ENCODE measurements at places on chromosomes 7 and 10.

- no peak for DNase-seq
Observed at GRCh38 chr10:61812052-61812721, 89.3 kb upstream of the ARID5B start.

DNA sequence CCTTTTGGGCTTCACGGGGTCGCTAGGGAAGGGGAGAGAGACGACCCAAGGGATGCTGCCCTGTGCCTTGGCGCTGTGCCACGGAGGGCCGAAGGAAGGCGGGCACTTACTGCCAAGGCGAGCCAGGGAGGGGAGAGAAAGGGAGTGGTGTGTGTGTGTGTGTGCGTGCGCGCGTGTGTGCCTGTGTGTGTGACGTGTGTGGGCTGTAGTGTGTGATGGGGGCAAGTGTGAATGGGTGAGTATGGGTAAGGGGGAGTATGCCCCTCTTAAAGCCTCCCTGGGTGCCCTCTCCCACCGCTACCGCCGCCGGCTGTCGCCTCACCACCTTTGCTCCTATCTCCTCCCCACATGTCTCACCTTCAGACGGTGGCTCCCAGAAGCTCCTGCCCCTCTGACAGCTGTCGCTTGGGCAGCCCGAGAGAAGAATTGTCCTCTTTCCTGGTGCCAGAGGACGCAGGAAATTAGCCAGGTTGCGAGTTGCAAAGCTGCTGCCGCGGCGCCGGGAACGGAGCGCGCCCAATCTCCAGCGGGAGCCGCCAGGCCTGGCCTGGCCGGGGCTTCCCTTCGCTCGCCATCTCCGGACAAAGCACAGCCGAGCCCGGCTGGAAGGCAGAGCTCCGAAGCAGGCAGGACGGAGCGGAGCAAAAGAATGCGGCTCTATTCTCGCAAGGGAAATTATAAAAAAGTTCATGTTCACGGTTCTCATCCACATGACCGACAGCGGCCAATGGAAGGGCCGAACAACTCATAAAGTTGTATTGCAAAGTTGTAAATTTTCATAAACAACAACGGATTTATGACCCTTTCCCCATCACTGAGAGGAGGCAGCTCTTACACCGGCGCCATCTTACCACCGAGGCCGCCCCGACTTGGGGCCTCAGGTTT is at the start of gene HOXA3:
HOXA3 (minus strand) TSS at position 653 of the 885 bp plus-strand sequence. CDS start 41,943 bp downstream, outside the sequence.
- no peak for DNase-seq

DNA sequence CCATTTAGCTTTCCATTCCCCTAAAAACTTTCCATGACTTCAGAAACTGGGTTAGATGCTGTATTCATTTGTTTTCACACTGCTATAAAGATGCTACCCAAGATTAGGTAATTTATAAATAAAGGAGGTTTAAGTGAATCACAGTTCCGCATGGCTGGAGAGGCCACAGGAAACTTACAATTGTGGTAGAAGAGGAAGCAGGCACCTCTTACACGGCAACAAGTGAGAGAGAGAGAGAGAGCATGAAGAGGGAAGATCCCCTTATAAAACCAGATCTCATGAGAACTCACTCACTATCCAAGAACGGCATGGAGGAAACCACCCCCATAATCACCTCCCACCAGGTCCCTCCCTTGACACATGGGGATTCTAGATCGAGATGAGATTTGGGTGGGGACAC is 336.8 kb downstream of the TFEC start:
- no peak for DNase-seq

- DNase-seq: no peak
Observed at GRCh38 chr10:12758271-12758670, 243.2 kb downstream of the CCDC3 start.

DNA sequence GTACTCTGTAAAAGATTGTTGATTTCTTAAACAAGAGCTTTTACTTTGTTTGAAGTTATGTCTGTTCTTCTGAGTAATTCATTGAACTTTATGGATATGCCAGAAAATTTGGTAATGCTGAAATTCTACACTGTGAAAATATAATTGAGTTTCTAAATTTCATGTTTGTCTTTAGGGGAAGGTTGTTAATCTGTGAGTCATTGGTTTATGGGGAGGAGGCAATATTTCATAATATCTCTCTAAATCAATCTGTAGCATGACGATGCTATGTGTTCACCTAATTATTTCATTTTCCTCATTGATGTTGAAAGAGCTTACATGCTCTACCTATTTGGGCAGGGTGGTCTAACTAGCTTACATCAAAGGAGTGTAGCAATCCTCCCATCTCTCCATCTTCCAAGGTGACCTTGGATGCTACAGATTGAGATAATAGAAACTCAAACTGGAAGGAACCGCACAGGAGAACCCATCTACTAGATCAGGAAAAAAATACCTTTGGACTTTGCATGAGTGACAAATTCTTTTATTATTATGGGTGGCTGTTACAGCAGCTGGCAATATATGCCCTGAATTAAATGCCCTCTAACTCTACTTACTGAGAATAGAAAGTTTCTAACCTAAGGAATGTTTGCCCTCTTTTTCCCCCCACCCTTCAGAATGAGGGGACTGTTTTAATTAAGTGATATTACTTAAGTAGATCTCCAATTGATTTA is 8.4 kb upstream of the SNX13 start:
- no peak for DNase-seq

GRCh38 chr10:52438119-52438518 is 124.0 kb downstream of the DKK1 start:
- DNase-seq: no peak

DNA sequence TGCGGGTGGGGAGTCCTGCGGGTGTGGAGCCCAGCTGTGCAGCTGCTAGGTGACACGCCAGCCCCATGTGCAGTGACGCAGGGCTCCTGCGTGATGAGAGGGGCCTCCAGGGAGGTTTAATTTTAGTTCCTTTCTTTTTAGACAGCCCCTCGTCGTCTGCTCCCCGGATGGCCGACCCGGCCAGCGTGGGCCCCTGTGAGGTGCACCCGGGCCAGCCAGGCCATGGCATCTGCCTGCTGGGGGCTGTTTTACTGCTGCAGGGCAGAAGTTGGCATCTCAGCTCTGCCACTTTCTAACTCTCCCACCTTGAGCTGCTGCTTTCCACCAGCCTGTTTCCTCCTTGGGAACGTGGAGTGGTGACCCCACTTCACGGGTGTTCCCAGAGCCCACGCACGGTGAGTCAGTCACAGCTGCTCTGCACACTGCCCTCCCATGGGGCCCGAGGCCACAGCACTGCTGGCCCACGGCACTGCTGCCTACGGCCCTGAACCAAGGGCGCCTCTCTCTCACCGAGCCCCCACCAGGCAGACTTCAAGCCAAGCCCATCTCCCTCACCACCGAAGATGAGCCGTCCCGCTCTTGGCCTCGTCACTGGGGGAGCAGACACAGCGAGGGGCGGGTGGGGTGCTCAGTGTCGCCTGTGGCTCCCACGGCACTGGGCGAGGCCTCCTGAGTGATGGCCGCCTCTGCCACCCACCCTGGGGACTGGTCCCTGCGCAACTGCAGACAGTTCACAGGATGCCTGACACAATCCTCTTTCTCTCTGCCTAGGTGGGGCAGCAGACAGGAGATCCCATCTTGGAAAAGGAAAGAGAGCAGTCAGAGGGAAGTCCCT is 21.3 kb downstream of the CYP2W1 start:
- DNase-seq: no peak

DNA sequence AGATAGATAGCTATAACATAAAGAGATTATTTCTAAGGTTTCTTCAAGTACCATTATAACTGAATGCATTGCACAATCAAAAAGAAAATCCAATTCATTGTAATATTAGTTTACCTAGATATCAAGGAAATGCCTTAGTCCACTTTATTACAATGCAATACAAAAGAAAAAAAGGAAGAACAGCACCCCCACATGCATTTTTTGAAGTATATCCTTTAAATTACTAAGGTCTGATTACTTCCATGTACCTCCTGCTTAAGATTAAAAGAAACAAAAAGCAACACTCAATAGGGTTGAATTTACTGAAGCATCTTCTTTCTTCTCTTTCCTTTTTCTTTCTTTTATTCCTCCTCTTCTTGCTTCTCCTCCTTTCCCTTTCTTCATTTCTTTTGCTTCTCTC is 973.8 kb upstream of the LRRTM3 start:
- no peak for DNase-seq

GRCh38 chr7:155206318-155207020 is 91.2 kb upstream of the INSIG1 start:
- peak; percentile 80 for DNase-seq

- DNase-seq: no peak
Observed at GRCh38 chr7:131223151-131223550, 104.5 kb upstream of the MKLN1 start.

DNA sequence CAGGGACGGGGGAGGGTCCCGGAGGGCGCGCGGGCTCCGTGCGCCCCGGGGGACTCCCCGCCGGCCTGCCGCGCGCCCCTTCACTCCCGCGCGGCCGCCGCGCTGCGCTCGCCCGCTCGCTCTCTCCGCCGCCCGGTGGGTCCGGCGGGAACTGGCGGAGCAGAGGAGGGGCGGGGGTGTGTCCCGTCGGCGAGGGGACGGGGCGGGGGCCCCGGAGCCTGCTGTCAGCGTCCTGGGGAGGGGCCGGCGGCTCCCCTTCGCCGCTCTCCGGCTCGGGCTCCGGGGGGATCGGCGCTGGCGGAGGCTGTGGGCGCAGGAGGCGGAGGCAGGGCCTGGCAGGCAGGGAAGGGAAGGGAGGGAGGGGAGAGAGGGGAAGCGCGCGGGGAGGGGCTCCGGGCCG is at the start of gene SH3PXD2A:
SH3PXD2A (minus strand) TSS at position 153 of the 400 bp plus-strand sequence. CDS start 310 bp downstream, outside the sequence.
- no peak for DNase-seq

GRCh38 chr7:105653441-105654005 is 72.2 kb upstream of the EFCAB10 start:
- no peak for DNase-seq

- DNase-seq: no peak
Observed at GRCh38 chr7:75055155-75055554, 18.4 kb downstream of the RCC1L start.

- DNase-seq: no peak
Observed at GRCh38 chr10:2839081-2839725, 228.1 kb upstream of the PFKP start.

DNA sequence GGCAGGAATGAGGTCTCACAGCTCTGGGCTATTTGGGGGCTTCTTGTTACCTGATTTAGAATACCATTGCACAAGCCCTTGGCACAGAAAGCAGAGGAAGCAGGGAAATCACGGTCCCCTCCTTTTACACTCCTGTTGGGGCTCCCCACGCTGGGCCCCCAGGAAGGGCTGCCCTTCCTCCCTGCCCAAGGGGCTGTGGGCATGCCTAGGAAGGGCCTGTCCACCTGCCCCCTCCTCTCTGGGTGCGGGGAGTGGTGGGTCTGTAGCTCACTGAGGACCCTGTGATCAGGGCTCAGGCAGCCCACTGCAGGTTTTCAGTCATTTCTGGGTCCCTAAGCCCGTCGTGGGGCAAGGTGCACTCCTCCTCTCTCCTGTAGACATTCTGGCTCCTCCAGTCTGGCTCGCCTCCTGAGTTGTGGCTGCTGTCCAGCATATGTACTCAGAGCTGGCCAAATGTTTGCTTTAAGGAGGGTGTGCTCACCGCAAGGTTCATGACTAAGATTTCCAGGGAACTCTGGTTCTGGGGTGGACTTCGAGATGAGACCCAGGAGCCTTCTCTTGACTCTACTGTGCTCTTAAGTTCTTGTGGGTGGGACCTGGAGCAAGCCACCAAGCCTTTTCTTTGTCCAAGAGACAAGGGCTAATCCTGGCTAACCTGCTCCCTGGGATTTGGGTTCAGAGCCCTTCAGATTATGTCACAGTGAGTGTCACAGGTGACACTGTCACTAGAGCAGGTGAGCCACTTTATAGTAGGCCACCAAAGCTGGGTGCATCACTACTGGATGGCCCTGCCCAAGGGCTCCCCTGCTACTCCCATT is 56.0 kb downstream of the TACR2 start:
- no peak for DNase-seq

DNA sequence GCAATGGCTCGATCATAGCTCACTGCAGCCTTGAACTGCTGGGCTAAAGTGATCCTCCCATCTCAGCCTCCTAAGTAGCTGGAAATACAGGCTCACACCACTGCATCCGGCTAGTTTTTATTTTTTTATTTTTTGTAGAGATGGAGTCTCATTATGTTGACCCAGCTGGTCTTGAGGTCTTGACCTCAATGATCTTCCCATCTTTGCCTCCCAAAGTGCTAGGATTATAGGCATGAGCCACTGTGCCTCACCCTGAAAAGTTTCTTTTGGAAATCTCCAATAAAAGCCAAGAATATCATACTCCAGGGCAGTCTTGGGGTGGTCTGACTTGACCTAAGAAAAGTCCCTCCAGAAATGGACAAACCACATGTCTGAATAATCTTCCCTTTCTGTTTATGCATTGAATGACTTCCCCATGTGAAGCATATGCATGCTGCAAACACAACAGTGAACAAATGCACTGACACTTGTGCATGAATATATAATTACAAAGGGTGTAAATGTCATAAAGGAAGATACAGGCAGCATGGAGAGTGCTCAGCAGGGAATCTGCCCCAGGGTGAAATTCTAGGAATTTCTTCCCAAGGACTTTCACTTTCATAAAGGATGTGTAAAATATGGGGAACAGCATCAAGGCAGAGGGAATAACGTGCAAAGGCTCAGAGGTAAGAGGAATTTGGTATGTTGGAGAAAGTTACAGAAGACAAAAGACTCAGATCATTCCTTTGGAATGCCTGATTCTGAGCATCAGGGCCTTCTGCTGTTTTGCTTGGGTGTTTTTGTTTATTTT is 142.4 kb upstream of the LYZL1 start:
- DNase-seq: no peak

GRCh38 chr10:46308113-46308415 is 21.3 kb downstream of the ANTXRL start:
- DNase-seq: no peak

DNA sequence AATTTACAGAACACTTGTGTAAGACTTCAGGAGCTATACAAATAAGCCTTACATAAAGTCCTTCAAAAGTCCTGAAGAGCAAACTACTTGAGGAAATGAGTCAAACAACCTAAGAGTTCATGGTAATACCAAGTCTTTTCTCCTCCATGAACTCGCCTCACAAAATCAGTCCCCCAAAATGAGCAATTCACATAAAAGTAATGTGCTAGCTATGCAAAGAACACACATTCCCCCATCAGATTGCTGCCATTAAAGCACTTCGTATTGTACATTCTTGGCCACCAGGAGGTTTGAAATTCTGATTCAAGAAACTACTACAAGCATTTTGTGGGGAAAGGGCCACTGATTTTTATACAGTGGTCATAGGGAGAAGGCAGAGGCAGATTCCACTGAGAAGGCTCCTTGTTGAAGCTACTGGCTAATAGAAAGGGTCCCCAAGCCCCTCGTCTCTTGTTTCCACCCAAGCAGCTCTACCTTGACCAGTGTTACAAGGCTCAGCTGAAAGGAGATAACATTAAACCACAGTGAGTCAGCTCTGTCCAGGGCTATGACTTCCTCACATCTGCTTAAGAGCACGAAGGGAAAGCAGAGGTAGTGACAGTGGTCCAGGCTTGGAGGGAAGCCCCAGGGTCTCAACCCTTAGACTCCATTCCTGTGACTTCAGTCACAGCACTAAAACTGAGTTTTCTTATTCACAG is 115.2 kb upstream of the CDK1 start:
- no peak for DNase-seq

- no peak for DNase-seq
Observed at GRCh38 chr7:88922944-88923343, 127.4 kb upstream of the TEX47 start.

GRCh38 chr10:97129666-97130065 is 56.1 kb downstream of the SLIT1 start:
- DNase-seq: no peak

- DNase-seq: no peak
Observed at GRCh38 chr10:111522551-111522950, 445.7 kb downstream of the ADRA2A start.

Data from stimulated activated CD4-positive, alpha-beta T cell treated with anti-CD3 and anti-CD28 coated beads, Interleukin-15, amount 100 ng/mL, for 48 hours (primary cell).